Activated gamma-delta T cell treated with Interleukin-2 at 50 U/mL for 16 hours (primary cell): ENCODE measurements at places on chromosomes 11 and 22.
A peak's percentile ranks its signal among the peaks of the same experiment; 100 is the strongest.

GRCh38 chr11:23727794-23728193 is 769.1 kb upstream of the LUZP2 start:
- no peak for DNase-seq

DNA sequence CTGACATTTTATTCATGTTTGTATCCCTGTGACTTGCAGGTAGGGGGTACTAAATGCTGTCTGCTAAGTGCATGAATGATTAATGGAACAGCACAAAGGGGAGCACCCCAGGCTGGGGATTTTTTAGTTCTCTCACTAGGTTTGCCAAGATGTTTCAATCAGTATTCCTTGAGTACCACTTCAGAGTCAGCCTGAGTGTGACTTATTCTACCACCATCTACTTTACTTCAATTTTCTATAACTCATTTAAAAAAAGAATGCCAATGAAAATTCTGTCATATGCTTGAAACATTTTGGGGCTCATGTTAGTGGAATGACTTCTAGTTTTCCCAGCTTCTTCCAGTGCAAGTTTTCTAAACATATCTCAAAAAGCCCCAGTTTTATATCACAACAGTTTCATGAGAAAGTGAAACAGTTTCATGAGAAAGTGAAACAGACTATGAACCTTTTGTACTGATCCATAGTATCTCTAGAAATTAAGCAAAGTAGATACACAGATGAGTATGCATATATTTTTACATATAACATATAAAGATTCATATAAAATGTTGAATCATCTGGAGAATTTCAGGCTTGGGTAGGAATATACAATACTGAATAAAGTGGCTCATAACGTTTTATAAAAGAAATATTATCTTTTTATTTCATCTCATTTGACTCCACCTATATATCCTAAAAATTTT is 252.4 kb downstream of the GRM5 start:
- DNase-seq, result no peak

DNA sequence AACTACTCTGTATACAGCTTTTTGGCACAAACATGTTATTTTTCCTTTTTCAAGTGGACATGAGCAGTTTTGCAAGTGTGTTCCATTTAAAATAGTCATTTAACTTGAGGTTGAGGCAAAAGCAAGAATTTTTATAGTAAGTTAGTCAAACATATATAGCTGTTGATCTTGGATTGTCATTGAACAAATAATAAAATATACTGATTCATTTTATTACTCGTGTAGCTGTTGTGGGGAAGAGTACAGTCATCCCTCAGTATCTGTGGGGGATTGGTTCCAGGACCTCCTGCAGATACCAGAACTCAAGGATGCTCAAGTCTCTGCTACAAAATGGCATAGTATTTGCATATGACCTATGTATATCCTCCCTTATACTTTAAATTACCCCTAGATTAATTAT is 45.3 kb downstream of the EXT2 start:
- no peak for DNase-seq

- peak; percentile 65 for DNase-seq
Measured at GRCh38 chr11:134207538-134208239, 16.1 kb downstream of the NCAPD3 start.
